ENCODE measurements at places on chromosomes 7 and 10.

DNA sequence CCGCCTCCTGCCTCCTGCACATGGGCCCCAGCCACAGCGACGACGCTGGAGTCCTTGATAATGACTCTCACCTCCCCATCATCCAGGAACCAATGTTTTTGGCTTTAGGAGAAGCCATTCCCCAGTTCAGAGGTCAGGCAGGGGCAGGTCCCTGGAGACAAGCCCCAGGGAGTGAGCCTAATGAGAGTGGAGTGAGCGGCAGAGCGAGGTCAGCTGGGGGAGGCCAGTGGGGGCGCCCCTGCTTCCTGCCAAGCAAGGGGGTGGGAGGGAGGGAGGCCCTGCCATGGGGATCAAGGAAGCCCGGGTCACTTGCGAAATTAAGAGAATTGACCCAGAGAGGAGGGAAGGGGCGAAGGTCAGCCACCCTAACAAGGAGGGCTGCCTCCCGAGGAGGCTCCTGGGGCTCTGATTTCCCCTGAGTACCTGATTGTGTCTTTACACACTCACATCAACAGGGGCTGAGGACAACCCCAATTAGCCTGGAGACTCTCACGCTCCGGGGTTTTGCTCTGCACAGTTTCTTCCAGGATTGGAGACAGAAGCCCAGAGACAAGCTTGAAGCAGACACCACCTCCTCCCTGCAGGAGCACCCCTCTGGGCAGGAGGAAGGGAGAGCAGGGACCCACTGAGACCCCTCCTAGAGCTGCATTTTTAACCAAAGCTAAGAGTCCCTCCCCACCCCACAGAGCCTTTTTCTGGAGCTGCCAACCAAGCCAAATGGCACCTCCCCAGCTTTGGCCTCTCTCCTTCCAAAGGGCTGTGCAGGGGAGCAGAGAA, 112.1 kb downstream of the COL13A1 start:
- no peak for DNase-seq

- no peak for DNase-seq
These were observed 97.5 kb downstream of the MKI67 start for GRCh38 chr10:128028508-128029289.

- DNase-seq = no peak
These were observed 22.2 kb upstream of the PARP12 start for GRCh38 chr7:140084972-140085371.

GRCh38 chr10:76631884-76632766, 1005.5 kb downstream of the KCNMA1 start:
- no peak for DNase-seq

- no peak for DNase-seq
These were observed 90.8 kb downstream of the KIF20B start for GRCh38 chr10:89792187-89792586.

- no peak for DNase-seq
These were observed 179.9 kb upstream of the KLF14 start for GRCh38 chr7:130913639-130914553.

- DNase-seq = no peak
These were observed 78.3 kb downstream of the ATRNL1 start for GRCh38 chr10:115171392-115171960.

DNA sequence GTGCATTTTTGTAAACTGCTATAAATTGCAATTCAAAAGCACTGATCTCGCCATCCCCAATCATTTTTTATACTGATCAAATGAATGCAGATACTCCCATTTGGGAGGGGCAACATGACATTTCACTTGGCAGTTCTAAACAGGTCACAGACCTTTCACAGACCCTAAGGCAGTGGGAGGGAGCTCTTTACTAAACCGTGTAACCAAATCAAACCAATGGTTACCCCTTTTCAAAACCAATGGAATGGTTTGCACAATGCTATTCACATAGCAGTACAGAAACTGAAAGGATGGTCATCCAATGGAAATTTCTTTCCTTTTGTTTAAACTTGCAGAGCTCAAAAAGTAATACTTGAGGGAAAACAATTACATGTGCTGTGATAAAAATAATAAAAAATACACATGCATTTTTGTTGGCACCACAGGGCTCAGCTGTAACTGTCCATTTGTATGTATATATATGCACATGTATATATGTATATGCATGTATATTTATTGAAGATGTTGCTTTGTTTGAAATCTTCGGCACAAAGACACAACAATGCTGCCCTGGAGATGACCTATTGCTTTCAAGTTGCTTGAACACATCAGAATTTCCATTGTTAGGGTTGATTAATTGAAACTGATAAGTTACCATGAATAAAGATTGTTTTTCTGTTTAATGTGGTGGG, 14.0 kb downstream of the PTF1A start:
- DNase-seq = no peak

- DNase-seq = no peak
These were observed 110.6 kb downstream of the ABLIM1 start for GRCh38 chr10:114547514-114547913.

GRCh38 chr7:68955656-68956055, 642.6 kb upstream of the AUTS2 start:
- DNase-seq = no peak

DNA sequence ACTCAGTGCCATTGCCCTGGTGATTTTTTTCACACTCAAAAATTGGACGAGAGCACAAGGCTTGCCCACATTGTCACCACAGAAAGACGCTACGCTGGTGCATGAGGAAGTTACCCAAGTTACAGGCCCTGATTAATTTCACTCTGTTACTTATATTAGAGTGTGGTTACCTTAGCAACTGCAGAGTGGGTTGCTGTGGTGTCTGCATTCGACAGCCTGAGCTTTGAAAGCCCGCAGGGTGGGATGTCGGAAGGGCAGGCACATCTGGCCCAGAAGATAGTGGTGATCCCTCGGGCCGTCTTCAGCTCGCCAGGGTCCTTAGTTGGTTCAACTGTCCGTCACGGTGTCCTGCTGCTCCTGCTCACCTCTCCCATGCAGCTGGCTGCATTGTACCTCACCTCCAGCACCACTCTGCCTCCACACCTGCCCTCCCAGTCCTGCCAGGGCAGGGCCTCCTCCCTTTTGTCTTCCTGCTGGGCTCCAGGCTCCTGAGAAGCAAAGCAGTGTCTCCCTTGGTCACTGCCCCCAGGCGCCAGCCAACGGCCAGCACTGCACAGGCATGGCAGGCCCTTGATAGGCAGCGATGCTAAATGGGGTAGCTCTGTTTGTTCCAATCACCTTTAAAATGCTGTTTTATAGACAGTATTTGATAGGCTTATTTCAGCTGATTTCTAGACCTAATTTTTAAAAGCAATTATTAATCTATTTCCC, 167.2 kb downstream of the EBF3 start:
- DNase-seq = no peak

GRCh38 chr10:115895166-115895565, 377.8 kb downstream of the GFRA1 start:
- no peak for DNase-seq

DNA sequence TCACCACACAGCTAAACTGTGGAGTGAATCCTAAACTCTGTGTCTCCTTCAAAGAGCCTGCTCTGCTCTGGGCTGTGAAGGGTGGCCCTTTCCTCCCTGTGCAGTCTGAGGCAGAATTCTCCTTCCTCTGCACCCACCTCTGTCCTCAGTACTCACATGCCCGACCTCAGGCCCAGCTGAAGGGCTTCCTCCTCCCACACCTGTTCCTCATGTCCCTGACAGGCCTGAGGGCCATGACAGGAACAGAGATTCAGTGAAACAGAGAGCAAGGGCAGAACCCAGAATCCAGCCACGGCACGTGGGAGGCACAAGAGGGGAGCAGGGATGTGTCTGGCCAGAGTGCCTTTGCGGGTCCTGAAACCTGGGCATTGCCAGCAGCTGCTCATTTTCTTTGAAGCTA, 13.9 kb downstream of the CREB3L2 start:
- no peak for DNase-seq

DNA sequence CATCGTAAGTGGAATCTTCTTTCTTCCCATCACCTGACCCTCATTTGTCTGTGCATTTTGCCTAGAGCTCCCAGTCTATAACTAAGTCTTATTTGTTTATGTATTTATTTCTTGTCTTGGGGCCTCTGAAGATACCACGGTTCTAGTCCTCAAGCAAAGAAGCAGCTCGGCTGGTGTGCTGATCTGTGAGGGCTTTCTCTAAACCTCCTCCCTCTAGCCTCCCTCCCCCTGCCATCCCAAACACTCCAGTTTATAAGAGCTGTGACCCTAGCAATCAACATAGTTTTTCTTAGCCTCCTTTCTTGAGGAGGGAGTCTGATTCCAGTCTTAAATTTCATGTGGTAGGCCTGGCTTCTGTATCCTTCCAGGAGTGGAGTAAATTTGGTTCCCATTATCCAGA, 15.7 kb upstream of the NDUFA5 start:
- DNase-seq = no peak

- no peak for DNase-seq
These were observed 55.8 kb downstream of the LHPP start for GRCh38 chr10:124517461-124517860.

DNA sequence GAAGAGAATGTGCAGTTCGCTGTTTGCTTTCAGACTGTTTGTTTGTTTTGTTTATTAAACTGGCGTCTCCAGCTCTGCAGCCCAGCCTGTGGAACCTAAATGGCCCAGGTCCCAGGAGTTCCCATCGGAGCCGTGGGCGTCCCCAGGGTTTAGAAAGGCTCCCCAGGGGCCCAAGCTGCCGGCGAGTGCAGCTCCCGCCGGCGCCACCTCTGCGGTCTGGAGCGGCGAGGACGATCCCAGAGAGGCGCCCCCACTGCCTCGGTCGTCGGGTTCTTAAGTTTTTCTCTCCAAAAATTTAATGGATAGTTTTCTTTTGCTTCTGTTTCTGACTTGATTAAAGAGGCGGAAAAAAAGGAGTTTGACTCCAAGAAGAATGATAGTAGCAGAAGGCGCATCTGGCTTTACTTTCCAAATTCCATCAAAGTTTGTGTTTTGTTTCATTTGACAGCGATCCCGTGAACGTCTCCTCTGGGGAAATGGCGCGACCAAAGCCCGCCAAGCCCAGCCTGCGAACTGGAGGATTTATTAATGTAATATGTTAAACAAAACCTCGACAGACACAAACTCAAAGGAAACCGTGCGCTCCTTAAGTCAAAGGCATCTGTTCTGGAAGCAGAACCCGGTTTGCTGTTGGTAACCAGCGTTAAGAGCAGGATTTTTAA, 718 bp upstream of the FZD1 start:
- DNase-seq = no peak

DNA sequence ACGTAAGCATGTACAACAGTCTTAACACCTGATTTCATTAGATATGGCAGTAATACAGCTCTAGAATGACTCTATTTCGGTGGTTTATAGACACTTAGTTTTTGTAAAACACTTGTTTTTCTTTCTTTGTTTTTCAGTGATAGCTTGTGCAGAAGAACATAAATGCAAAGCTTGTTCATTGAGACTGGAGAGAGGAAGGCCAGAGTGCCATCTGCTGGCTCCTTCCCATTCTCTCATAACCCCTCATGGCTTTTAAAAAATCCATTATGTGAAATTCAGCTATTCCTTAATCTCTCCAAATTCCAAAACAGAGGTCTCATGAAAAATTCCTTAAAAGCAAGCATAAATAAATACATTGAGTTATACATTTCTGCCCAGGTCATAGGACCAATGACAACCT, 76.3 kb downstream of the CACNB2 start:
- DNase-seq = no peak

DNA sequence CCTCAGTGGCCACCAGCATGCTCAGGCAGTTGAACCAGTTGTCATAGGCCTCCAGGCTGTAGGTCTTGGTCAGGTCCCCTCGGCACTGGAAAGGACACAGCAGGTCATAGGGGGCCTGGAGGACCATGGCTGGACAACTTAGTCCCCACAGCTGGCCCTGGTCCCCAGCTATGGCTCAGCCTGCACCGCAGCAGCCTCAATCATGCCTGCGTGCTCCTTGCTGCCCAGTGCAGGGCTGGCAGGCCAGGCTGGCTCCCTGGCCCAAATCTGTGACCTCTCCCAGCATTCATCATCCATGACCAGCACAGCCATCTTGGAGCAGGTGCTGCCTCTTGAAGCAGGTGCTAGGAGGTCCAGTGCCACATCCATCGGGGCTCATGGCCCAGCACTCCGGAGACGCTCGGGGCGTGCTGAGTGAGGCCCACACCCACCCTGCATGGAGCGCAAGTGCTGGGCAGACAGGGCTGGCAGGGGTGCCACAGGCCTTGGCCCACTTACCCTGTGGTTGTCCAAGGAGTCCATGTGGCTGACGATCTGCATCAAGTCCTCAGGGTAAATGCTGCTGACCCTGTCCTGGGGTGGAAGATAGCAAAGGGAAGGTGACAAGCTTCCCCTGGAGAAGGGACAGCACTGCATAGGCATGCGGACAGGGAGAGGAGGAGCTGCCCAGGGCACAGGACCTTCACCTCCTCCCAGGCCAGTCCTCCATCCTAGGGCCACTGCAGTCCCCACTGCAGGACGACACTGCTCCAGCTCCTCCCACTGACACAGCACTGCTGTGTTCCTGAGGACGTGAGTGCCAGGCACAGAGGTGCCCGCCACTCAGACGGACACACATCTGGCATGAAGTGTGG, 61.7 kb downstream of the CSGALNACT2 start:
- no peak for DNase-seq

Measured in hematopoietic multipotent progenitor cell treated with erythropoietin and hydrocortisone succinate and interleukin-3 and kit ligand, for 17 days (in vitro differentiated cells).